ENCODE measurements at places on chromosomes 1 and 21.

- DNase-seq: no peak
These were observed 8.9 kb upstream of the DYRK1A start for GRCh38 chr21:37357691-37358090.

DNA sequence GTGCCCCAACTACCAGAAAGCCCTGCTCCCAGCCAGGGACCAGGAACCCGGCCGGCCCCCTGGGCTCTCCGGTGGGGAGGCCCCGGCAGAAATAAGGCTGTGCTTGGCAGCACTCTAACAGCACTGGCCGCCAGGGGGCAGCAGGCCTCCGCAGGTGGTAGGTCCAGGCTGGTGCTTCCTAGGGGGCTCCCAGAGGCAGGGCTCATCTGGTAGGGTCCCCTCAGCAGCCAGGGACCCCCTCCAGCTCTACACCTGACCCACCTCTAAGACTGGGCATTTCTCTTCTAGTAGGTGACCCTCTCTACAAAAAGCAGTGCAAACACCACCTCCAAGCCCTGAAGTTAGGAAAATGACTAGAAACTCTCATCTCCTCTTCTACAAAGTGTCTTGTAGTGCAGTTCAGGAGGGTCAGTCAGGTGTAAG, 85.6 kb downstream of the STUM start:
- DNase-seq: peak; percentile 42

DNA sequence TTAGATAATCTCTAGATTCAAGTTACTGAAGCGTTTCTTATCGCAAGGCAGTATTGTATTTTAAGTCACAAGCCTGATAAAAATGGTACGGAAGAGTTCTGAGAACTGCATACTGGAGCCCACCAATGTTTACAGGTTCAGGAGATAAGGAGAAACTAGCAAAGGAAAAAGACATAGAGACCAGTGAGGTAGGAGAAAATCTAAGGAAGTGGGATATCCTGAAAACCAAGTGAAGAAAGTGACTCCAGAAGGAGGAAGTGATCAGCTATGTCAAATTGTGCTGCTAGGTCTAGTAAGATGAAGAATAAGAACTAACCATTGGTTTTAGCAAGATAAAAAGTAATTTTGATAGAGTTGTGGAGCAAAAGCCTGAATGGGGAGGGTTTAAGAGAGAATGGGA, 31.0 kb upstream of the ACADM start:
- no peak for DNase-seq

DNA sequence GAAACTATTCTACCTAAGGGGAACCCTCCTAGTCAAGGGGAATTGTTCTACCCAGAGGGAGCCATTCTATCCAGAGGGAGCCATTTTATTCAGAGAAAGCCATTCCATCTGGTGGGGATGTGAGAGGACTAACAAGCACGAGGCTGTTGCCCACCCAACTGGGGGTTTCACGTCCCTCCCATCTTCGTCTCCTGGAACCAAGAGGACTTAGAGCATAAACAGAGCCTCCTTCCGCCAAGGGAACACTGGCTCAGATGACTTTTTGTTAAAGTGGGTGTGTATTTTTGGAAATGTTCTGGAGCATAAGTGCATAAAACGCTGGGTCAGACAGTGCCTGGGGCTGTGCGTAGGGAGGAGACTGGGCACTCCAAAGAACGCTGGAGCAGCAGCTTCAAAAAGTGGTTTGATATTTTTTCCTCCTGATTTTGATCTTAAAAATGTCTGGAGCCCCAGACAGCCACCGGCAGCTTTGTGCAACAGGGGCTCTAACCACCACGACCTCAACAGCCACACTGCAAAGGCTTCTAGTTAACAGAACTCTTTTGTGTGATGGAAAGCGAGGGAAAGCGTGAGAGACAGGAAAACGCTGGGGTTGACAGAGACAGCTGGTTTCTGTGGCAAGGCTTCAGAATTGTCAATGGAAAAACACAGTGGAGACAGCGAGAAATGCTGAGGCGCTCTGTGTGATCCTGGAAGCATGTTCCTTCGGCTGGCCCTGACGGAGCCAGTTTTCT, 363.6 kb upstream of the CAMK1G start:
- no peak for DNase-seq

DNA sequence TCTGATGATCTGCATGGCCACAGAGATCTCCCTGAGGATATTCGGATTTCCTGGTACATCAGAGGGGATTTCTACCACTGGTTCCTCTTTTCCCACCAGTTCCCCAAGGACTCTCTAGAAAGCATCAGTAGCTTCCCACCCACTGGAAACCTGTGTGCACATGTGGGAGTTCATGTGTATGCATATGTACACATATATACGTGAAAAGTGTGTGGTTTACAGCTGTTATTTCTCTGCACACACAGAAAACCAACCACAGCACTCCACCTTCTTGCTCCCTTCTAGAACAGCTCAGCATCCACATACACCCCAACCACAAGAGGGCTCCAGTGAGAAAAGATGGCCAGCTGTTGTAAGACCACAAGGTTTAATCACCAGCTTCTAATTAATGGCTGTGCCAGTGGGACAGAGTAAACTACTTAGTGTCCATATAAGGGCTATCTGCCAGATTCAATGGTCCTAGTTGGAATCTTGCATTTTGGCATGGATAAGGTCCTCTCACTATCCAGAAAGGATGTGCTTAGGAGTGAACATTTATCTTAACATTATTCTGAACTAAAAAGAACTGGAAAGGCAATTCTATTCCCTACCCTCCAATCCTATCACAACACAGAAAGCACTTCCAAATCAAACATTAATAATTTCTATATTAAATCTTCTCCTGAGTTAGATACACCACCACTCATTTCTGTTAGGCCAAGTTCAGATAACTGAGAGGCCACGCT, 24.1 kb downstream of the GPR3 start:
- peak; percentile 62 for DNase-seq

GRCh38 chr1:51000160-51000559, 30.1 kb downstream of the CDKN2C start:
- DNase-seq: no peak

DNA sequence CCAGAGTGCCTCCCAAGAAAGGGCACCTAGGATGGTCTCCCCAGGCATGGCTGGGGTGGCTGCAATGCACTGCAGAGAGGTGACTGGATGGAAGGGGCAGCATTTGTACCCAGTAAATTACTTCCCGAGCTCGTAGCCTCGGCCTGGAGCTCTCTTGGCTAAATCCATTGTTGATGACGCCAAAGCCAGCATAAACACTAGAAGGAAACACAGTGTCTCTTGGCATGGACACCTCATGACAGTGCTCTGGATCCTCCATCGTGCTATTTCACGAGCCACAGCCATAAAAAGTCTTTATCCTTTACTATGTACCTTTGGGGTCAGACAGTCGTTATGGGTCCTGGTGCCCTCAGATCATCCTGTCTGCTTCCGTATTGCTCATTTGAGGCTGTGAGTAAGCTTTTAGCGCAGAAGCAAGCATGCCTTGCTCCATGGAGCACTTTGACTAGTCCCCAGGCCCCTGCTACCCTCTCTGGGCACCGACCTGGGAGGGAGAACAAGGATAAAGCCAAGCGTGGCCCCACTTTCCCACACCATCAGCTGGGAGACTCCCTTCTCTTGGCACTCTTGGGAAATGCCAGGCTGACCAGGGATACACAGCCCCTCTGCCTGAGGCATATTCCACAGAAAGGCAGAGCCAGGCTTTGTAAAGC, 10.3 kb upstream of the PRELP start:
- DNase-seq: no peak

DNA sequence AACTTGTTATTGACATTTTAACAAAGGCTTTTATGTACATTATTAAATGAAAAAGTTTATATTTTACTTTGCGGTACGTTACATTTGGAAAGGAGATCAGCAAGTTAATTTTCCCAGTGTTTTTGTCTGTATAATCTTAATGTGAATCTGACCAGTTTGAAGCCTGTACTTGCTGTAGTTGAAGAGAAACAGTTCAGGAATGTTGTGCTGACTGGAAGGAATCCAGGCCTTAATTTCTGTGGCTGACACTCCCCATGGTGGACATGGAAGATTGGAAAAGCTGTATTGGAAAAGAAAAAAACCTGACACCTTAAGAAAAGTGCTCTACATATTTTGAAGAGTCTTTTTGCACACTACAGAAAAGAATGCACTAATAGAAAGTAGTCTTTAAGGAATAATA, 15.5 kb downstream of the LEPR start:
- peak; percentile 22 for DNase-seq

- no peak for DNase-seq
These were observed 71.5 kb downstream of the IFI44 start for GRCh38 chr1:78721136-78721535.
